ENCODE measurements at places on chromosomes 5 and 9. TPM values are rescaled to one million over a fixed set of nuclear protein-coding genes. Genes with fewer than 3 reads are reported as not detected.

DNA sequence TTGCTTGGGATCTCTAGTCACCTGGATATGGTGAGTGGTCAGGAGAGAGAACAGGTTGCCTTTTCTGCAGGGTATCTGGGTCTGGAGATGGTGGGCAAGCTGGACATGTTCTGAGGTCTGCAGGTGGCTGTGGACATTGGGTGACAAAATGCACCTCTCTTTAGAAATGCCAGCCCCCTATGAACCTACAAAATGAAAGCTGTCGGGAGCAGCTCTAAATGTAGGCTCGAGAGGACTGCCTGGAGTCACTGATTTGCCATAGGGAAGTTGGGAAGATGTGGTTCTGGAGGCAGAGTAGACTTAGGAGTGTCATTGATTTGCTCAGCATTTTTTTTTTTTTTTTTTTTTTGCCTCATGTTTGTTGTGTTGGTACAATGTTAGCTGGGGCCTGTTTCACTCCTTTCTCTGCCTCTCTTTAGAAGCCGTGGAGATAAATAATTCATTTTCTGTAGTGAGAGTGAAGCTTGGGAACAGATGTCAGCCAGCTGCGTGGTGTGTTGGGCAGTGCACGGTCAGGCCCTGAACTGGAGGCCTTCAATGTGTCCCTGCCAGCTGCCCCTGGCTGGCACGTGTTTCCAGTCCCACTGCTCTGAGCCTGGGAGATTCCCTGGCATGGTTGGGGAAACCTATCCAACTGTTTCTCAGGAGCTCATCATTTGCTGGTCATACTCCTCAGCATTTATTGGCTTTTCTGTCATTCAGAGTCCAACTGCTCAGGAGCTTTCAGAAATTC is 5.4 kb downstream of the RGS3 start:
- no peak for DNase-seq

GRCh38 chr9:73153793-73154227 is 2.1 kb downstream of the ANXA1 start:
- no peak for DNase-seq

- no peak for DNase-seq
These were observed 127.0 kb upstream of the VLDLR start for GRCh38 chr9:2494562-2494961.

GRCh38 chr5:107541400-107541799 is 129.3 kb downstream of the EFNA5 start:
- no peak for DNase-seq

- DNase-seq, result no peak
These were observed 160.4 kb upstream of the CDH12 start for GRCh38 chr5:23013395-23013998.

GRCh38 chr5:133230823-133231578 is 179.2 kb downstream of the HSPA4 start:
- DNase-seq, result peak; percentile 19

- DNase-seq, result peak; percentile 30
These were observed 173.1 kb downstream of the CACNA1B start for GRCh38 chr9:138050472-138051330.

- no peak for DNase-seq
These were observed 18.8 kb downstream of the RAPGEF1 start for GRCh38 chr9:131721076-131721475.

The DMRTA1 gene
- 0.09 TPM for total RNA-seq

The PCDHGA6 gene
- total RNA-seq, result 7.9 TPM
